EL (cell line): ENCODE measurements at places on chromosomes 13 and 19.

- DNase-seq, result peak; percentile 96
These were observed at the start of gene ZNF254 for GRCh38 chr19:24086974-24087595. ZNF254 (plus strand) TSS chr19:24087187; CDS start chr19:24087308, 121 bp downstream.

DNA sequence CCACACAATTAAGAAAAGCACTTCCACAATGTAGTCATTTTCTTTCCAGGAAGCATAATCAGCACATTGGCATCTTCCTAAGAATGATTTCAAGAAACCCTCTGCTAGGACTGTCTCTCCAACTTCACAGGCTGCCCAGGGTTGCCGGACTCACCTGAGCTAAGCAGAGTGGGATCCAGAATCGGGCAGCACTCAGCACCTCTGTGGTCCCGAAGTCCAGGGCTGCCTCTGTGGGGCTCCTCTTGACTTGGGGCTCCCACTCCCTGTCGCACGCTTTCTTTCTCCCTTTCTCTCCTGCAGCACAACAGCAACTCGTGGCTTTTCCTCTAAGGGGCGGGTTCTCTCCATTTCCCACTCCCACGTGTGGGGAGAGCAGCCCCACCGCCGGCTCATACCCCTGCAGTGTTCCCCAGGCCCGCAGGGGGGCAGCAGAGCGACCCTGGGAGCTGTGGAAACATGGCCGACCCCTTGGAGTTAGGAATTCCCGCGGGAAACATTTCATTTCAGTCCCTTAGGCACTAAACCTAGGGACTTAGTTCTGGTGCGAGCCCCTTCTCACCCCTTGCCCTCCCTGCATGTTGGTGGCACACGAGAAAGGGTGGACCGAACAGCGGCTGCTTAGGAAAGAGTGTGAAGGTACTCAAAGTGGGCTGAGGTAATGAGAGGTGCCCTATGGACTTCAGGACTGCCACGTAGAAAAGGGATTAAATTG, at the start of gene TMEM272:
TSS of gene TMEM272 (minus strand) at position 316 of the 712 bp plus-strand sequence. CDS start 6,647 bp downstream, outside the sequence.
- DNase-seq, result peak; percentile 51

- DNase-seq, result no peak
These were observed 7.7 kb upstream of the CEACAM7 start for GRCh38 chr19:41695745-41696144.

GRCh38 chr19:34998777-34999497, 1.2 kb upstream of the GRAMD1A start:
- DNase-seq, result no peak

- DNase-seq, result peak; percentile 34
These were observed 10.9 kb upstream of the MEIS3 start for GRCh38 chr19:47430041-47430802.

DNA sequence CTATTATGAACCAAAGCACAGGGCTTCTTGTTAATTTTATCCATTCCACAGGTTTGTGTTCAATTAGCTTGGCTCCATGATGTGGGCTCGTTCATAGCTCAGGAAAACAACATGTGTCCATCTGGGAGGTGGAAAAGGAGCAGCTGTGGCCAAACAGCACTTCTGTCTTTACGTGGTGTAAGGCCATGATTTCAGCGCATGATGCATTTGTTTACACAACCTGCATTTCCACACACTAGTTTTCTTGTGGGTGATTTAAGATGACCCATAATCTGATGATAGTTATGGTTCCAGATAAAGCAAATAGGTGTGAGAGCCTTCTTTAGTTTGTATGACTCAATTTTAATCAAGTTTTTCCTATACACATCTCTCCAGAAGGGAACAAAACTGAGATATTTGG, 101.7 kb downstream of the TNFRSF19 start:
- peak; percentile 22 for DNase-seq

DNA sequence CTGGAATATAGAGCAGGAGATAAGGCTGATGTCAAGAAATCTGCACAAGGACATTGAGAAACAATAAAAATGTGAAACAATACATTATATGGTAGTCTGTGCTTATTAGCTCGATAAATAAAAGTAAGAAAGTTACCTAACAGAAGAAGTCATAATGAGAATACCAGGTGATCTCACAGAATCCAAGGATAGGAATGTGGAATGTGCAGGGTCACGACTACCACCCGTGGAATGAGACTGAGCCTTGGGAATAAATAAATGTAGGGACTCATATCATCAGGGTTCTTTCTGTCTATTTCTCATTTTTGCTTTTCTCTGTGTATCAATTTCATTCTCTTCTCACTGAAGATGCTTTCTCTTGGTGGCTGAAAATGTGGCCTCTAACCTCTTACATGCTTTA, 26.0 kb upstream of the KBTBD7 start:
- DNase-seq, result peak; percentile 39

- DNase-seq, result peak; percentile 61
These were observed 194.1 kb downstream of the TDRD3 start for GRCh38 chr13:60590800-60591747.

DNA sequence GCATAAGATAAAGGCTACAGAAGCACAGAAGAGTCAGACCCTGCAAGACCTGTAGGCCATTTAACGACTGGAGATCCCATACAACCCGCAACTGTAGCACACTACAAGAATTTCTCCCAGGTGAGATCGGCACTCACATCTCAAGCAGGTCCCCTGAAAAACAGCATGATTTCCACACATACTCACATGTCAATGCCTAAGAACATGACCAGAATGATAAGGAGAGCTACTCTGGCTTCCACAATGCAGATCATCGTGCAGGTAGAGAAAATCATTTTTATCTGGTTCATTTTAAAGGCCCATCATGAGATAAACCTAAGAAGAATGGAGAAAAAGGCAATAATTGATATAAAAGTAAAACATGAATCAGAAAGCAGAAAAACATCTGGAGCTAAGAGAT, 17.5 kb upstream of the PEG3 start:
- no peak for DNase-seq

- DNase-seq, result no peak
These were observed 17.1 kb downstream of the SHISA7 start for GRCh38 chr19:55426042-55426441.

- no peak for DNase-seq
These were observed 14.8 kb upstream of the FCGBP start for GRCh38 chr19:39949026-39949747.

- DNase-seq, result no peak
These were observed 126.9 kb downstream of the SIPA1L3 start for GRCh38 chr19:38033658-38034491.

DNA sequence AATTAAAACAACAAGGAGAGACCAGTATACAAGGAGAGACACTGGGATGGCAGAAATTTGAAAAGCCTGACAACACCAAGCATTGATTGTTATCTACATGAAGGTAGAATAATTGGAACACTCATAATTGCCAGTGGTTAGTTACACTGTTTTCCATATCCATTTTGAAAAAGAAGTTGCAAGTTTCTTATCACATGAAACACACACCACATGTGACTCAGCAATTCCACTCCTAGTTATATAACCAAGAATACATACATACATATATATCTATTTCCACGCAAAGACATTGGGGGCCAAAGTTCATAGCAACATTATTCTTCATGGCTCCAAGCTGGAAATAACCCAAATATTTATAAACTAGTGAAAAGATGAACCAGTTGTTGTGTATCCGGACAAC, 15.2 kb upstream of the PABPC3 start:
- no peak for DNase-seq

DNA sequence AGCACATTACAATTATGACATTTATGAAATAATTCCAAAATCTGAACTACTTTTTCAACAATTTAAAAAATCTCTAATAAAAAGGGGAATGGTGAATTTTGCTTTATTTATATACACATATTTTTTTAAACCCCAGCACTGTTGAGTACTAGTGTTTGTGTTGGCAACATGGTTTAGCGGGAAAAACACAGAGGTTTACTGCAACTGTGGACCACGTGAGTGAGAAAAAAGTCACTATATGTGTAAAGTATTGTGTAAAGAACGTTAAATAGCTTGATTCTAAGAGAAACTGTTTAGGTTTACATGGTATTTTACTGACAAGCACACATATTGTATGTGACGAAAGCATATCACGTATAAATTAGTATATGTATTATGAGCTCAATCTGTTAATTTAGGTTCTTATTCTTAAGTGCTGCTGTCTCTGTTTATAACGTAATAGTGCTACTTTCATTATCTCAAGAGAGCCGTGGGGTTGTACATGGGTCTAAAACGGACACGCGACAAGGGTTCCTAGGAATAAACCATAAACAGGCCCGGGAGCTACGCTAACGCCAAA, 617 bp downstream of the SKA3 start:
- peak; percentile 27 for DNase-seq

- no peak for DNase-seq
These were observed 163.7 kb downstream of the TBC1D4 start for GRCh38 chr13:75318138-75318833.

- DNase-seq, result no peak
These were observed 2358.5 kb upstream of the PCDH20 start for GRCh38 chr13:63774133-63774532.

DNA sequence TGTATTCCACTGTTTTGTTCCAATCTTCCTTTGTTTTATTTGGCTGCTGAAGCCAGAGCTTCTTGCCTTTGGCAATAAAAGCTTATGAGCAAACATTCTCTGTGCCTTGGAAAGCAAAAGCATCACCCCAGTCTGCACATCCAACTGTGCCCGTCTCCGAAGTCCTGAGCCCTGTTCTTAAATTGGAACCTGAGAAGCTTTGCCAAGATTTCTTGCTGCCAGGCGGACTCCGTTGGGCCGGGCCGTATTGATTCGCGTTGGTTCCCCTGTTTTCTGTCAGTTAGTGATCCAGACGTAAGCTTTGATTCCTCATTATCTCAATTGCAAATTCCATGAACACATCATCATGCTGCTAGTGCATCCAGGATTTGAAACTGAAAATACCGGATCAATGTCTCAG, 793.0 kb downstream of the OLFM4 start:
- no peak for DNase-seq

DNA sequence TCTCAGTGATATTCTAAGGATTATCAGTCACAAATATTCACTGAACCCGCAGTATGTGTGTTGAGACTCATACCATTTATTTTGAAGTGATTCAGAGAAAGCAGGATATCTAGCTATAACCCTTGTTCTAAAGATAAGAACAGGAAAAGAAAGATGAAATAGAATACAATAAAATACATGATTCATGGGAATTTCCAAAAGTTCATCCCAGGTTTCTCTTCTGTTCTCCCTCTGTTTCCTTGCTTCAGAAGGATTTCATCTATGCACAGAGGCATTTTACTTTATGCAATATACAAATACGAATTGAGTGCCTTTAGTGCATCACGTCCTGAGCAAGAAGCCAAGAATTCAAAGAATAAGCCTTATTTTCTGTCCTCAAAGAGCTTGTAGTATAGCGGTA, 274.4 kb upstream of the GPC6 start:
- no peak for DNase-seq

GRCh38 chr13:58126496-58126895, 495.0 kb downstream of the PCDH17 start:
- DNase-seq, result no peak

DNA sequence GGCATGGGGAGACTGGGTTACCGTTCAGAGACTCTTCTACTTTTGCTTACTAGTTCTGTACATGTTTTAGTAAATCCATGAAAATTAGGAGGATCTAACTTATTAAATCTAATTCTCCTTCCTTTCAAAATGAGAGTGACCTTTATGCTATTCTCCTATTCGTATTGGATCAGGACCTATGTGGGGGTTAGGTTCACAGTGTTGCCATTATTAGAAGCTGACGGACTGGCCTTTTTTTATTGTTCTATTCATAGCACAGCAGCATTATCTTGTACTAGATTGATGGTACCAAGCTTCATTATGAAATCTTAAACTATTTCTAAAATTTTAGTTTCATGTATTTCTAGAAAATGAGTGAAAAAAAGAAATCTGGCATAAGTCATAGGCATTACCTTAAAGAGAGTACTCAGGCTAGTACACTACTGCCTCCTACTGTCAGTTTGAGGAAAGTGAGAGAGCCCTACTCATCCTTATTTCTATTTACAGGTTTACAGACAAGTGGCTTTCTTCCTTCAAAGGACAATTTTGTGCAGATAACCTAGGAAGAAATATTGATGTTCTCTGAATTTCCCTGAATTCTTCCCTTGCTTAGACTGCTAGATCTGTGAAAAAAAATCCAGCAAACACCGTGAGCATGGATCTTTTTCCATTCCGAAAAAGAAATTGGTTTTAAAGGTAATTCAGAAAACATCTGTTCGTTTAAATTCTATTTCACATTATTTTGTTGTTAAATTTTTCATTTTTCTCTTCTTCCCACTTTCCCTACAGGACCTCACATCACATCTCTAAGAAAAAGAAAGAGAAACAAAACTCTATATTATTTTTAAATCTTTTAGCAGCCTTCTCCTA, 485.5 kb downstream of the DIAPH3 start:
- peak; percentile 29 for DNase-seq

DNA sequence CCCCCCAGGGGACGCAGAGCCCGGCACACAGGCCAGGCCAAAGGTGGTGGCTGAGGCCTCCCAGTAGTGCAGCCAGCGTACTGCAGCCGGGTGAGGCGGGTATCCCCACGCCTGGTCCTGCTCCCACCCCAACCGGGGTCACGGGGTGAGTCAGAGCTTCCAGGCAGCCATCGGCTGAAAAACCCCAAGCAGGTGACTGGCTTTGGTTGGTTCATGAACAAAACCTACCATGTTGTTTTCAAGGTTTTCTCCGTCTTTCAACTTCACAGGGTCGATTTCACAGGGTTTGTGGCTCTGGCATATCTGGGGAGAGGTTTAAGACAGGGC, 42.1 kb upstream of the C13orf46 start:
- DNase-seq, result no peak

GRCh38 chr19:29714953-29715700, at the start of gene C19orf12:
C19orf12 (minus strand) TSS chr19:29715261; CDS start chr19:29708413, 6,848 bp downstream.
- DNase-seq, result peak; percentile 41

GRCh38 chr13:111423168-111423785, 102.8 kb downstream of the TEX29 start:
- no peak for DNase-seq

GRCh38 chr19:29201855-29202254, 11.1 kb downstream of the UQCRFS1 start:
- no peak for DNase-seq

DNA sequence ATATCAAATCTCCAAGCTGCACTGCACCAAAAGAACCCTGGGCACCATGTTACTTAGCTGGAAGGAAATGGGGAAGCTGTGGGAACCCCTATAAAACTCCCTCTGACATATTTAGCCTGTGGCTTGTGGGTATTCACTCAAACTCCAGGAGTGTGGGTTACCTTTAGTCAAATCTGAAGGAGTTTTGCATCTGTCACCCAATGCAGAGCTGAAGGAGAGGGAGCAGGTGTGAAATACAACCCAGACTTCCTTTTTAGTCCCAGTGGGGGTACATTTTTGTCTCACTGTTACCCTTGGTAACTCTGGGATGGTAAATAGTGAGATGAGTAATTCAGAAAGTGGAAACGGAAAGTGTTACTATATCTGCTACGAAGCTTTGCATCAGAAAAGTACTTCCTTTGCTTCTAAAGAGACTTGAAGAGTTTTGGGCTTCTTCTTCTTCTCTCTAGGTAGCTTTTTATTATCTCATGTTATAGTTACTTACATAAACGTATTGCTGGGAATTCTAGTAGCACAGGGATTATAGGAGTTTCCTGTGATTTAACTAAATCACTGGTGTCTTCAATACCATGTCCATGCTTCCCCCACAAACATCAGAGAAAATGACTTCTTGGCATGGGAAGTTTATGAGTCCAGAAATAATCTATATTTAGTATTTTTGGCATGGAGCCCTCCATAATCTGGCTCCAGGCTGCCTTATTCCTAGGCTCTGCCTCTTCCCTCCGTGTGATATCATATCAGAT, 105.9 kb downstream of the AKAP11 start:
- no peak for DNase-seq
